ENCODE measurements at places on chromosomes 1 and 21.

GRCh38 chr1:151511636-151512215 is 539 bp downstream of the CGN start:
- DNase-seq = no peak

GRCh38 chr1:229334269-229334668 is 8.6 kb downstream of the CCSAP start:
- no peak for DNase-seq

DNA sequence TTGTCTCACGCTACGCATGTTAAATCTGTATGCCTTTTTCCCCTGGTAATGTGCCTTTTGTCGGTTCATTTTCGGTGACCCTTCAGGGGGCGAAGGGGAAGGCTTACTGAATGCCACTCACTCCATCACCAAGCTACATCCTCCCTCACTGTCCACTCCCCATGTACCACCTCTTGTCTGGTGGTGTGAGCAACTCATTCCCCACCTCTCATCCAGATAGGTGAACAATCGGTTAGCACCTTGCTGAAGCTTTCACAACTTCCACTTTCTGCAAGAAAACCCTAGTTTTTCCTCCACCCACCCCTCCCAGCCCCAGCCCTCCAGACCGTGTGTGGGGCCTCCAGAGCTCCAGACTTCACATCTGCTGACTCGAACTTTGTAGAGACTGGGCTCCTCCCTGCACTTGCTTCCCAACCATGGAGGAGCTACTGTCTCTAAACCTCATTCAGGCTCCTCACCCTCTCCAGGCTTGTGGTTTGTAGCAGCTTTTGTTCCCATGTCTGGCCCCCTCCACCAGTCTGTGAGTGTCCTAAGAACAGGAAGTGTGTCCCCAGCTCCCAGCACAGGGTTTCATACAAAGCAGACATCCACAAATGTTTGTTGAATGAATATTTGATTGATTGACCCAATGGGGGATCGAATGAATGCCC is 48.4 kb upstream of the RUNX3 start:
- no peak for DNase-seq

GRCh38 chr1:227887697-227888403 is 59.9 kb downstream of the WNT9A start:
- DNase-seq = no peak

DNA sequence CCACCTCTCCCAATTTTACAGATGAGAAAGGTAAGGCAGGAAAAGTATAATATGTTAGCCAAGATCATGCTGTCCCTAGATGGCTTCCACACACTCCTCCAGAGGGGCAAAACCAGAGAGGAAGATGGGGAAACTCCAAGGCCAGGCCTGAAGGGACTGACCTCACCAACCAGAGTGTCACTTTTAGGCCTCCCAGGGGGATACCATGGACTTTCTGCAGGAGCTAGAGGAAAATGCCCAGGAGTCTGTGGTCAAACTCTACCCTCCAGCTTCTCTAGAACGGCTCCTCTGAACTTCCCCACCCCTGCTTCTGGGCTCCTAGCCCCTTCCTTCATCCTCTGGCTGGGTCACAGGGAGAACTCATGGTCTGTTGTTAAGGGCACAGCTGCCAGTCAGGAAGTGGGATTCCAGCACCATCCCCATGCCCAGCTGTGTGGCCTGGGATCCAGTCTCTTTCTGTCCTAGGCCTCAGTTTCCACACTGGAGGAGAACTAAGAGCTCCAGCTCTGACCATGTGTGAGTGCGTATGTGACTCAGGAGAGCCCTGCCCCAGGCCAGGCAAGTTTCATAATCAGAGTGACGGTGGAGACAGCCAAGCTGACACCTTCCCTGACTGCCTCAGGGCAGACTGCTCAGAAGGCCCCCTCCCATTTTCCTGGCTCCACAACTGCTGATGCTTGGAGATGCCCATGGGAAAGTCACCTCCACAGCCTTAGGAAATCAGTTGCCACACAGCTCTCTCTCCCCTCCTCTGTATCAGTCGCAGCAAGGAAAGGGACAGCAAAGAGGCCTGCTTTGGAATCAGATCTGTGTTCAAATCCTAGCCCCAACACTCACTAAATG is 1.9 kb downstream of the IGSF8 start:
- no peak for DNase-seq

DNA sequence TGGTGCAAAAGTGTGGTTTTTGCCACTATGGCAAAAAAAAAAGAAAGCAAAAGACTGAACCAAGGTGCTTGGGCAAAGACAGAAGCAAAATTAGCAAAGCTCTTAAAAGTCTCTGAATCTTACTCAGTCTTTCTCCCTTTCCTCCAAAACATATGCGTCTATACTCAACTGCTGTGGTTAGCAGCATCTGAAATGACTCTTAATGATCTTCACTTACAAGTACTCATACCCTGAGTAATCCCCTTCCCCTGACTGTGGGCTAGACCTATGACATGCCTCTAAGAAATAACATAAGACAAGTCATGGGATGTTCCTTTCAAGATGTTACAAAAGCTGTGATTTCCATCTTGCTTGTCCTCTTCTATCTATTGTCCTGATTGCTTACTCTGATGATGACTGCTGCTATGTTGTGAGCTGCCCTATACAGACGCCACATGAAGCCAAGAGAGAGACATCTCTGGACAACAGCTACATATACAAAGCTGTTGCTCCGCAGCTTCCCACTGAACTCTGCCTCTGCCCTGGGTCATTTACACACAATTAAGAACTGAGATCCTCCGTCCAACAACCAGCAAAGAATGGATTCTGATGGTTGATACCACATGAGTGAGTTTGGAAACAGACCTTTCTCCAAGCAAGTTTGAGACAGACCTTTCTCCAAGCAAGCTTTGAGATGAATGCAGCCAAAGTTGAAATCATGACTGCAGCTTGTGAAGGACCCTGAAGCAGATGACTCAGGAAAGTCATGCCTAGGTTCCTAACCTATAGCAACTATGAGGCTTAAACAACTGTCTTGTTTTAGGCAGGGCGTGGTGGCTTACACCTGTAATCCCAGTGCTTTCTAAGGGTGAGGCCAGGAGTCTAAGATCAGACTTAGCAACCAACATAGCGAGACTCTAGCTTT is 55.2 kb downstream of the PUM1 start:
- no peak for DNase-seq

DNA sequence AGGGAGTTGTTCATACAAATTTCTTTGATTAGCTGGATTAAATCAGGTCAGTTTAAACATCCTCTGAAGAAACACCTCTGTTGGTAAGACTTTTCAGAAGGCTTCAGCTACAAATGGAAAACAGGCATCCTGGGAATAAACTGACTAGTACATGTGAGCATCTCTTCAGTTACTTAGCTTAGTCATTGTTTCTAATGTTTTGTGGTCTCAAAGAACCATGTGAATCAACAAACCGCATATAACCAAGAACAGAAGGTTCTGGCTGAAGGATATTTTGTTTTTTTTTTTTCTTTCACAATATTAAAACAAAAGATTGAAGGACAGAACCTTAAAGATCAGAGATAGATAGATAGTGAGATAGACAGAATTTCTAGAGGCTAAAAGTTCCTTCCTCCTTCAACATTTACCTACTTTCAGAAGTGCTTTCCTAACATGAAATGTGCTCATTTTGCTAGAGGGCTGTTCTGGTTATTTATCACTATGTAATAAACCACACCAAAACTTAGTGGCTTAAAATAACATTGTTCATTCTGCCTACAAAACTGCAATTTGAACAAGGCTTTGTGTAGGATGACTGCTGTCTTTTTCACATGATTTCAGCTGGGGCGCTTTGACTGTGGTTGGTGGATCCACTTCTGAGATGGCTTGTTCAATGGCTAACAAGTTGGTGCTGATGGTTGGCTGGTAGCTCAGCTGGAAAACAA is 119.8 kb upstream of the PTGFR start:
- no peak for DNase-seq

DNA sequence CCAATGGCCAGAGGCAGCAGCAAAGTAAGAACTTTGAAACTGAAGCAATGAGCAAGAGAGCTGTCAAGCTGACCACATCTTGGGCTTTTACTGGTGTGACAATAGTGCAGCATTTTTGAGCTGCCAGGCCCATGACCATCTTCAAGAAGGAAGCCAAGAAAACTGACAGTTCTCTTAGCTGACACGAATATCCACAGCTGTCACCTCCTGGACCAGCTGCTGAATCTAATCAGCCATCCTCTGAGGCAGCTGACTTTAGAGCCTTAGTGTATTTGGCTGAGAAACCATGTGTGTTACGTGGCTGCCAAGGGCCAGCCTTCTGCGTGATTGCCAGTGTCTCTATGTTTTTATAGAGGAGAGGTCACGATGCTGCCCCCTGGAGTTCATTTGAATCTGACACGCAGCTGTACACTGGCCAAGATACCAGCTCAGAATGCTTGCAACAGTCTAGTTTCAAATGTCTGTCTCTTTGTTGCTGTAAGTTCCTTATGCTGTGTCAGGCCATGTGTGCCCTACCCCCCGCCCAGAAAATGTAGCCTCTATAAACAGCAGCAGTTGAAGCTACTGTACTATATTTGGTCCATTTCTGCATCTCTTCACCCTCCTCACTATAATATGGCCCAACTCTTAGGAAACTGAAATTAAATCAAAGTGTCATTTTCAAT is 39.7 kb downstream of the PALMD start:
- no peak for DNase-seq

DNA sequence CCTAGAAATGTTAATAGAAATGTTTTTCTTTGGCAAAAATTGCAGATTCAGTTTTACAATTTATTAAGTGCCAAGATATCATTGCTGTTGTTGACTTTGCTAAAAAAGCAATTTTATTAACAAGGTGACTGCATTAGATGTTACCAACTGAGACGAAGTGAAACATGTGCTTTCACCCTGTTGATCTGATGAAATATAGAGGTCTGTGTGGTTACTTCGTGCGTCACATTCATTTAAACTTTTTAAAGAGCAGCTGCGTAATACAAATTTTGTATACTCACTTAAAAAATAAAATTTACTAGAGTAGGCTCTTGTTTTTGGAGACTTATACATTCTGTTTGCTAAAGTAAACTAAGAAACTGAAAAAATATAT is 465.7 kb downstream of the USP25 start:
- DNase-seq = no peak

- DNase-seq = no peak
Observed at GRCh38 chr1:172827841-172828240, 168.9 kb downstream of the FASLG start.

- no peak for DNase-seq
Observed at GRCh38 chr1:147218606-147219005, 6.5 kb downstream of the FMO5 start.

GRCh38 chr1:108502138-108502537 is 52.0 kb downstream of the NBPF6 start:
- no peak for DNase-seq
